NCI-H524 (cell line): ENCODE measurements at places on chromosomes 12 and 14.

DNA sequence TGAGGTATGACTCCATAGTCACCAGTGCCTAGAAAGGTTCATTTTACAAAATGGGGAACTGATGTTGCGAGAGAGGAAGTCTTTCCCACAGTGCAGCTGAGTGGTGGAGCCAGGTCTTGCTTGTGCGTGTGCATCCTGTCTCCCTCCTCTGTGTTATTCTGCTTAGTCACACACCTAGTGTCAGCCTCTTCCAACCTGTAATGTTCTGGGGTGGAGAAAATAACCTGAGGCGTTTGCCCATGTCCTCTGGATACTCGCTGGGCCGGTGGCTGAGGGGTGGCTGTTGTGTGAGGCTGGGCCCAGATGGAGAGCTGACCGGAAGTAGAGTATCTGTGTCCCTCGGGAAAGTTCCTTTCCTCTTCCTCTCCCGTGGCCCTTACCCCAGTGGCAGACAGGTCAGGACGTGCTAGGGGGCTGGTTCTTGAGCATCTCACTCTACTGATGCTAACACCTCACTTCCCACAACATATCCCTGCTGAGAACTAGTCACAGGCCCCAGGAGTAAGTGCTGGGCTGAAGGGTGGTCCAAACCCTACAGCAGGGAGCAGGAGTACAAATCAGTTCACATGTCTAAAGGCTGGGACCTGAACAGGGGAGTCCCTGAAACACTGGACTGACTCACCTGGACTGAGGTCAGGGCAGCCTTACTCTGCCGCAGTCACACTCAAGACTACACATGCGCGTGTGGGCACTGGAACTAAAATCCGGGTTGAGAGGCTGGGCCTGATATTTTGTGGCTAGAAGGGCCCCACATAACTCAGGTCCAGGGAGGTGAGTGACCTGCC is 7.0 kb downstream of the MLF2 start:
- no peak for DNase-seq

DNA sequence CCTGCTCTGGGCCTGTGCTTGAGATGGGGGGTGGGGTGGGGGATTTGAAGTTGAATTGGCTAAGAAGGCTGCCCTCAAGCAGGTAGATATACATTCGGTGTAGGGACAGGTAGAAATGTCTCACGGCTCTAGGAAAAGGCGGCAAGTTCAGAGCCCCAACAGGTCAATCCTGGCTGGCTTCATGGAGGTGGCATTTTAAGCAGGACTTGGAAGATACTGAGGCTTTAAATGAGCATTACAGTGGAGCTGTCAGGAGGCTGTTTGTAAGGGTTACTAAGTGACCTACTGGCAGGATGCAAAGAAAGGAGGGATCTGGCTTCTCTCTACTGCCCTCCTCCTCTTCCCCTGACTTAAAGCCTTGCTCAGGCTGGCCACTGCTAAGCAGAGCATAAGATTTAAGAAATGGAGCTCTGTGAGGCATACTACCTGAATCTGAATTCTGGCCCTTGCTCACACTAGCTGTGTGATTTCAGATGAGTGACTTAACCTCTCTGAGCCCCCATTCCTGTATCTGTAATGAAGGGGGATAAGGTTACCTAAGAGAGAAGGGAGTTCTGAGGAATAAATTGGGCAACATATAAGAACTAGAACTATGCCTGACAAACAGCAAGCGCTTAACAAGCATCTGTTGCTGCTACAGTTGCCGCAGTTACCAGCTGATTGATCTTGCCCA is 61.6 kb downstream of the SLC24A4 start:
- no peak for DNase-seq

DNA sequence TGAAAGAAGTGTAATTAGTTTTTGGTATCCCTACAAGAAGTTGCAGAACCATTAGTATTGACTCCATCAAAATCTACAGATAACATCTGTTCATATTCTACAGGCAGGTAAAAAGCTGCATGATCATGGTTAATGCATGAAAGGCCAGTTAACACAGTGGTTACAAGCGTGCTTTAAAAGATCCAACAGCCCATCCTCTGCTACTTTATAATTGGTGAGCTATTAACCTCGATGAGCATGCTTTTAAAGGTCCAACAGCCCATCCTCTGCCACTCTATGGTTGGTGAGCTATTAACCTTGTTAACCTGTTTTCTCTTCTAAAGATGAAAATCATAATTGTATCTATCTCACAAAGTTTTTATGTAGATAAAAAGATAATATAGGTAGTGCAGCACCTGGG is 289.3 kb downstream of the DUSP6 start:
- DNase-seq = no peak

- no peak for DNase-seq
Observed at GRCh38 chr12:49403971-49404450, 36.7 kb downstream of the SPATS2 start.

GRCh38 chr12:130166306-130166705 is 4.0 kb downstream of the FZD10 start:
- no peak for DNase-seq

GRCh38 chr12:6828781-6829535 is 751 bp downstream of the P3H3 start:
- no peak for DNase-seq

GRCh38 chr12:65269603-65270002 is 8.9 kb upstream of the MSRB3 start:
- no peak for DNase-seq

- DNase-seq = no peak
Observed at GRCh38 chr12:113333877-113334785, 778 bp downstream of the SLC8B1 start.

GRCh38 chr14:105224845-105225570 is 23.3 kb upstream of the BTBD6 start:
- no peak for DNase-seq

- no peak for DNase-seq
Observed at GRCh38 chr12:2797721-2798418, 3.1 kb downstream of the FKBP4 start.

- no peak for DNase-seq
Observed at GRCh38 chr12:41869432-41869831, 275.2 kb downstream of the GXYLT1 start.

- DNase-seq = peak; percentile 50
Observed at GRCh38 chr14:49770212-49770817, 2.4 kb downstream of the KLHDC2 start.

- DNase-seq = no peak
Observed at GRCh38 chr12:690466-690865, 27.2 kb upstream of the NINJ2 start.

GRCh38 chr12:38501481-38501880 is 184.9 kb downstream of the ALG10B start:
- no peak for DNase-seq
